ENCODE measurements at places on chromosomes 6 and 20.

DNA sequence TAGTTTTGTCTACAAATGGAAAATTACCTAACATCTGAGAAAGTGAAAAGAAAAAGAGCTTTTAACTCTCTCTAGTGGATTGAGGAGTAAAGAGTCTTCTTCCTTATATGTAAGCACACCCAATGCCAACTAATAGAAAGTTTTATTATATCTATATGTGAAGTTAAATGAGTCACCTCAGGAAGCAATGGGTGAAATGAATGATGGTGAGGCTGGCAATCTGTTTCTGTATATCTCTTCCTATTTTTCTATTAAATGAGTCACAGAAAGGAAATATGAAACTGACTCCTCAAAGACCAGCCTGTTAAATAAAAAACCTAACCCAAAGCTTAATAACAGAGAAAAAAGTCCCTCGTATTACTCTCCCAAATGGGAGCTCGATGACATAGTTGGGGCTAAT, 71.3 kb downstream of the OTOR start:
- no peak for DNase-seq

DNA sequence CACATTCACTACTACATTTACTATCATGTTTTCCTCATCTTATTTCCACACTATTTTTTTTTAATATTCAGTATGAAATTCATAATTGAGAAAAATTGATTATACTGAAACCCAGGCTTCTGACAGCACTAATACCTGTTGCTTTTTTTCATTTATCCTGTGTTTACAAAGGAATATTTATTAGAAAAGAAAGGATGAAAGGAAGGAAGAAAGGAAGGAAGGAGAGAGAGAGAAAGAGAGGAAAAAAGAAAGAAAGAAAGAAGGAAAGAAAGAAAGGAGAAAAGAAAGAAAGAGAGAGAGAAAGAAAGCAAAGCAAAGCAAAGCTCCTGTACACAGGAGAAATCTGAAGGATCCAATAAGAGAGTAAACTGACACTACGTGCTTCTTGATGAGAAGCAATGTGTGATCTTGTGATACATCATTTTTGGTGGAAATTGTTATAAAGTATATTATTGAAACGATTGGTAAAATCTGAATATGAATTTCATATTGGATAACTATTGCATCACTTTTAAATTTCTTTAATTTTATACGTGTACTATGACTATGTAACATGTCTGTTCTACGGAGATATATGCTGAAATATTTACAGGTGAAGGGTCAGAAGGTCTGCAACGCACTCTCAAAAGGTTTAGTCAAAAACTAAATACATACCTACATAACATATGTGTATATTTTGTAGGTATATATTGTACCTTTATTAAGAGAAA, 43.9 kb downstream of the DEFB114 start:
- no peak for DNase-seq

GRCh38 chr6:159649441-159649840, 43.6 kb downstream of the SOD2 start:
- DNase-seq = no peak

DNA sequence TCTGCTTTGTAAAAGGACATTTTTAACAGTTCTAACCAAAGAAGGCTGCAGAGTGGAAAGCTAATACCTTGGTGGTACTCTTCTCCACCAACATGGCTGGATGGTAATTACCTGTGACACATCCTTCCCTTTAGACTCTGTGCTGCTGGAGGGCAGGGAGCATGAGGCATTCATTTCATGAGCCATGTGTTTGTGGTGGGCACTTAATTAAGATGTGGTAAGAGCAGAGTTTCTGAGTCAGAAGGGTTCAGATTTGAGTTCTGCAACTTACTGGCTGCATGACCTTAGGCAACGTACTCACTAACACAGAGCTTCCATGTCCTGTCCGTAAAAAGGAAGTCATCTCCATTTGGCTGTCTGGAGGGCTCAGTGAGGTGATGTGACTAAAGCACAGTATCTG, 9.1 kb upstream of the ZNF133 start:
- DNase-seq = no peak

DNA sequence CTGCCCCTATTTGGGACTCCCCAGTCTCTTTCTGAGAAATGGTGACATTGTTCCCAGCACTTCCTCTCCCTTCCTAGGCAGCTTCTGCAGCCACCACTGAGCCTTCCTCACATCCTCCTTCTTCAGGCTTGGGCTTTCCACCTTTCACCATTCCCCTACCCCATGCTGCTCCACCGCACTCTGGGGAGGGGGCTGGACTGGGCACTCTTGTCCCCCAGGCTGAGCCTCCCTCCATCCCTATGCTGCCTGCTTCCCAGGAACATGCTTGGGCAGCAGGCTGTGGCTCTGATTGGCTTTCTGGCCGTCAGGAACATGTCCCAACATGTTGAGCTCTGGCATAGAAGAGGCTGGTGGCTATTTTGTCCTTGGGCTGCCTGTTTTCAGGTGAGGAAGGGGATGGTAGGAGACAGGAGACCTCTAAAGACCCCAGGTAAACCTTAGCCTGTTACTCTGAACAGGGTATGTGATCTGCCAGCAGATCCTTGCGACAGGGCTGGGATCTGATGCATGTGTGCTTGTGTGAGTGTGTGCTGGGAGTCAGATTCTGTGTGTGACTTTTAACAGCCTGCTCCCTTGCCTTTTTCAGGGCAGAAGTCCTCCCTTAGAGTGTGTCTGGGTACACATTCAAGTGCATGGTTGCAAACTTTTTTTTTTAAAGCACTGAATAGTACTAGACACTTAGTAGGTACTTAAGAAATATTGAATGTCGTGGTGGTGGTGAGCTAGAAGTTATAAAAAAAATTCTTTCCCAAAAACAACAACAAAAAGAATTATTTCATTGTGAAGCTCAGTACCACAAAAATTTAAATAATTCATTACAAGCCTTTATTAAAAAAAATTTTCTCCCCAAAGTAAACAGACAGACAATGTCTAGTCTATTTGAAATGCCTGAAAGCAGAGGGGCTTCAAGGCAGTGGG, 2.1 kb upstream of the CDKN1A start:
- DNase-seq = no peak

GRCh38 chr20:5787796-5788165, 37.6 kb downstream of the SHLD1 start:
- DNase-seq = no peak

DNA sequence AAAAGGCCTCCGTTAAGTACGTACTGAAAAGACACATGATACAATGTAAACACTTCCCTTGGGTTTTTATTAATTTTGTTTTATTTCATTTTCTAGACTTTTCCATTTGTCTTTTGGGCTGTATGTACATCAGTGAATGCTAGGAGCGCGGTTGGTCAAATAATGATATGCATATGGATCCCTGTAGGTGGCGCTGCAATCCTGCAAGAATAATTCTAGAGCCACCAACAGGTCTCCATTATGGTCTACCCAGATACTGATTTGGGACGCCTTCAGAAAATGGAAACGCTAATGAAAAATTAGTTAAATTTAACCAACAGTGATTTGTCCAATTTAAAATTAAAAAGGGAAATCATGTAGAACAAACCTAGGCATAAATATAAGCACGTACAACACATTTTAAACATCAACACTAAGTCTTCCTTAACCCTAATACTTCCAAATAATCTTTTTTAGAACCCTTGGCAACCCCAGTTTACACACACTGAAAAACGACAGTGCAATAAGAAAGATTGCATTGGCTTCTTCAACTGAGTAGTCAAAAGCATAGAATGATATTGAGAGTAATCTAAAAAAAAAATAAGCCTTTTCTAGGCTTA, 433.5 kb downstream of the RFPL4B start:
- no peak for DNase-seq

- no peak for DNase-seq
Observed at GRCh38 chr6:5783584-5784089, 223.1 kb downstream of the NRN1 start.

DNA sequence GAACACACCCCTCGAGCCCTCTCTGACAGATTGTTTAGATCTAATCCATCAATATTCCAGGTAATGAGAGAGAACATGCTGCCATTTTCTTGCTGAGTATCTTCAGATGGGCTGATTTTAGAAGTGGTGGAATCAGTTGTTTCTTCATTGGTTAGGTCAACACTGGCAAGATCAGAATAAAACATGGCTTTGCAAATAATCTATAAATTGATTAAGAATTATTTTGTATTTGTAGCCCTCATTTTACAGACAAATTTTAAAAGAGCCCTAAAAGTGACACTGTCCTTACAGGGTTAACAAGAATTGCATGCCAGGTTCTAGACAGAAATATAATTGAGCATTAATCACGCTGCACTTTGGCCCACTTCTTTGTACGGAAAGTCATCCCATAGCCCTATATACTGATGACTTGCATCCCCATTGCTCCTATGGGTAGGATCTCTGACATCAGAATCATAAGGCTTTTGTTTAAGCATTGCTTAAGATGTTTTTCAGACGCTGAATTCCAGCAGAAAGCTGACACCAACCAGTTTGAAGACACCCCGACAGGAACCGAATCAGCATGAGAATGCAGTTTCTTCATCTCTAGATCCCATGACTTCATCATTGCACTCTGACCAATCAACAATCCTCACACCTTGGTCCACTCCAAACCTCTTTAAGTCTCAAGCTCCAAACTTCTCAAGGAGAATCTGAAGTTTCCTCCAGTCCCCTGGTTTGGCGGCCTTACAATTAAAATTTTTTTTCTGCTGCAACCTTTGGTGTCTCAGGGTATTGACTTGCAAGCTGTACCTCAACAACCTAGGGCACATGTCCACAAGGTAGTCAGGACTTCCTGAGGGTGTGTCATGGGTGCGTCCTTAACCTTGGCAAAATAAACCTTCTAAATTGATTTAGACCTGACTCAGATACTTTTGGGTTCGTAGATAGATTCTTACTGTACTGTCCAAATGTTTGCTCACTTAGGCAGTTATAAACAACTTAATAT, 7.8 kb downstream of the TDP2 start:
- DNase-seq = no peak

- DNase-seq = no peak
Observed at GRCh38 chr20:19210391-19211155, 1.9 kb upstream of the SLC24A3 start.

GRCh38 chr20:845941-846893, 12.7 kb downstream of the FAM110A start:
- DNase-seq = no peak

GRCh38 chr20:59723607-59724456, 119.5 kb downstream of the PHACTR3 start:
- DNase-seq = no peak

- DNase-seq = no peak
Observed at GRCh38 chr6:113495521-113495920, 361.6 kb upstream of the MARCKS start.

DNA sequence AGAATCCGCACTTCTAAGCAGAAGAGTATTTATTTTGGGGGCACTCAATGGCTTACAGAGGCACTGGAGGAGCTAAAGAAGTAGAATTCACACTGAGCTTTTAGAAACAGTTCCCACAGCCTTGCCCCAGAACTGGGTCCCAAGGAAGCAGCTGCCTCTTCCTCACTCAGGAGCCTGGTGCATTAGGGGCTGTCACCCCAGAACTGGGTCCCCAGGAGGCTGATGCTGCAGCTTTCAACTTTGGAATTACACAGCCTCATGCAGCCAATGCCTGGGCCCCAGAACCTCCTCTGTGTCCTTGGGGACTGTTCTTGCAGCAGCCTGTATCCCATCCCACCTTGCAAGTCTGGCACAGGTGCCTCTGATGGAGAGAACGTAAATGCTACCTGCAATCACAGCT, 96.4 kb downstream of the DACT2 start:
- no peak for DNase-seq

DNA sequence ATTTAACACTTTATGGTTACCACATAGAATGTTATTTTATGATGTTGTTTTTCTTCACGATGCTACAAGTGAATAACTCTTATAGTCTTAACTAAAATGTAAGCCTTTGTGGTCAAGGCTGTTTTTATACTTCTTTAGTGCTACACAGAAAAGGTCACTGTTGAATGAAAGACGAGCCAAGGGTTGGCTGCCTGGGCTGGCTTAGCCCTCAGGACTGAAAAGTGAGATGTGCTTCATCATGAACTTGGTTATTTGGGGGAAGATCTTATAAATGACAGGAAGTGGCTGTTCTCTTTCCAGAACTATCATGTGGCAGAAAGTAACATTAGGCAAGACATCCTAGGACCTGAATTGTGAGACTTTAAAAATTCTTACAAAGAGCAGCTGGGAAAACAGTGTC, 404.0 kb downstream of the BTBD3 start:
- DNase-seq = no peak

DNA sequence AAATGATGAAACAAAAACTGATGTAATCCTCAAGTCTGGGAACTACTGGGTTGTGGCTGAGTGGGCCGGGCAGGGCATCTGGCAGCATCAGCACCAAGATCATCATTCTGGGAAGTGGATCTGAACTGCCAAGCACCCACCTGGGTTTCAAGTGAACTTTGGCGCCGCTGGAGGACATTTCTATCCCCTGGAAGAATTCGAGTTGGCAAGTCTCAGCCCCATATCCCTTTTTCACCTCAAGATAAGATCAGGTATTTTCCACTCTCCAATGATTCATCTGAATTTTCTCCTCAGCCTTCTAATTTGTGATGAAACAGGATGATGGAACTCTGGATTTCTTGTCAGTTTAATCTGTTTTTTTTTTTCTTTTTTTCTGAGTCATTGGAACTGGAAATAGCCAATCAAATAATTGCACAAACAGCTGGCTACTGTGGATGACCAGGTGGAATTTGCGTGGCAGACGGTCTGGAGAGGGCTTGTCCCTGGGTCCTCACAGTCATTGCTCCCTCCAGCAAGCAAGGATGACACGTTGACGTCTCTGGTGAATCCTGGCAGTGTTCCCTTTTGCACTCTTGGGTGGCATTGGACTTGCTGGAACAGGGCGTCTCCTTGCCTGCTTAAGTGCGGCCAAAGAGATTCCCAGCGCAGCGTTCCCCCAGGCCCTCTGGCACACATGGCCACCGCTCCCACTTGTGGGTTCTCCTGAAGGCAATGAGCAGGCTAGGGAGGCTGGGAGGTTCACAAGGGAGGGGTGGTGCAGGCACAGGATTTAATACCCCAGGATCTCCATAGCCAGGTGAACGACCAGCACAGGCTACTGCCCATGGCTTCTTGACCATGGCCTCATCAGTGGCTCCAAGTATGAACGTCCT, 80.4 kb downstream of the DHX35 start:
- DNase-seq = no peak

DNA sequence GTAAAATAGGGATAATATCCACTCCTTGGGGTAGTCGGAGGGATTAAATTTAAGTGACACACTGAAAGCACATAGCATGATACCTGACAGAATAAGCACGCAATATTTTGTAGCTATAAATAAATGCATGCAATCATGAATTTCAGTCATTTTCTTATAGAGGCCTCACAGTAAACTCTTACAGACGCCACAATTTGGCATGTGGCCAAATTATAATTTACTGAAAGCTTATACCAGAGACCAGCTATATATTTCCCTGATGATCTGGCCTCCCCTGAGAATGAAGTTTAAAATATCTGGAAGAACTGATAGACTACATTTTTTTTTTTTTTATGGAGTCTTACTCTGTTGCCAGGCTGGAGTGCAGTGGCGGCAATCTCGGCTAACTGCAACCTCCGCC, 40.9 kb downstream of the QRSL1 start:
- DNase-seq = no peak

DNA sequence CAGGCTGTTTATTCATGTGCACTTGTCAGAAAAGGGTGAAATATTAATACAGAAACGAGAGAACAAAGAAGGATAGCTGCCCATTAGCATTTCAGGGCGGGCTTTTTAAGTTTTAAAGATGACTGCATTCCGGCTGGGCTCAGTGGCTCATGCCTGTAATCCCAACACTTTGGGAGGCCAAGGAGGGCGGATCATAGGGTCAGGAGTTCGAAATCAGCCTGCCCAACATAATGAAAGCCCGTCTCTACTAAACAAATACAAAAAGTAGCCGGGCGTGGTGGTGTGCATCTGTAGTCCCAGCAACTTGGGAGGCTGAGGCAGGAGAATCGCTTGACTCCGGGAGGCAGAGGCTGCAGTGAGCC, 130.5 kb downstream of the HFE start:
- DNase-seq = no peak

Data from chondrocyte (in vitro differentiated cells).